ENCODE measurements at places on chromosomes 16 and 17.

GRCh38 chr16:2339521-2340484, 725 bp downstream of the ABCA3 start:
- no peak for DNase-seq

DNA sequence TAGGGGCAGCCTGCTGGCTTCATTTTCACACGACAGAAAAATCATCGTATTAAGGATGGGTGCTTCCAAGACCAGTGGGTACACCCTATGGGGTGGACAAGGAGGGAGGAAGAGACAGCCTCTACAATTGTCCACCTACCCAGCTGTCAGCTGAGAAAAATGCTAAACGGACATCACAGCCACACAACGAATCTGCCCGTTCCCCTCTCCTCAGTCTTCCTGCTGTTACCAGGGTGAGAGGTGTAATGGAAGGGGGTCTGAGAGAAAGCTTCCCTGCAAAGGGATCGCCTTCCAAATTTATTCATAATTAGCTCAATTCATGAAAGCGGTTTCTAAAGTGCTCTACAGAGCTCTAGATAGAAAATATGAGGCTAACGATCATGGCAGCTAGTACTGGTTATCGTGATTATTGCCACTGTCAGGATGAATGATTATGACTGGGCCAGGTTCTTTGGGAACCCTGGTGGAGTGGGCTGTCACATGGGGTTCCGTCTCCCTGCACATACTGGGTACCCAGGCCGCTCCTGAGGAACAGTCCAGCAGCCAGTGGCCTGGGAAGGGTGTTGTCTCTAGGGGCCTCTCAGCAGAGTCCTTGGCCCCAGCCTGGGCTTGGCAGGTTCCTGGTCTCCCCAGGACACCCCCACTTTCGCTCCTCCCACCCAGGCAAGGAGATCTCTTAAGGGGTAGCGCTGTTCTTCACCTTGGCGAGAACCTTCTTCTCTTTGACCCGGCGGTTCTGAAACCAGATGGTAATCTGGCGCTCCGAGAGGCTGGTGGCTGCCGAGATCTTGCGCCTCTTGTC, 2.2 kb downstream of the HOXB13 start:
- no peak for DNase-seq

- DNase-seq, result no peak
Measured at GRCh38 chr17:51830451-51830850, 328.1 kb downstream of the CA10 start.

DNA sequence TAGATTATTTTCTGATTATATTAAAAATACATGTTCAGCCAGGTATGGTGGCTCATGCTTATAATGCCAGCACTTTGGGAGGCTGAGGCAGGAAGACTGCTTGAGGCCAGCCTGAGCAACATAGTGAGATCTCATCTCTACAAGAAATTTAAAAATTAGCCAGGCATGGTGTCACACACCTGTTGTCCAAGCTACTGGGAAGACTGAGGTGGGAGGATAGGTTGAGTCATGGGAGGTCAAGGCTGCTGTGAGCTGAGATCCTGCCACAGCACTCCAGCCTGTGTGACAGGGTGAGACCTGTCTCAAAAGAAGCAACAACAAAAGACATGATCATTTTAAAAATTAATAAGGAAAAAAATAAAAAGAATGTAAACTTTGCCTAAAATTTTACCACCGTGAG, 40.7 kb downstream of the PRAC1 start:
- DNase-seq, result no peak

- no peak for DNase-seq
Measured at GRCh38 chr16:49980166-49980565, 44.9 kb upstream of the CNEP1R1 start.

Data from Kasumi-1 (cell line).